Activated naive CD4-positive, alpha-beta T cell treated with anti-CD3 and anti-CD28 coated beads, Interleukin-2, amount 50 U/mL, for 16 hours (primary cell): ENCODE measurements at places on chromosomes 2 and 18.

GRCh38 chr2:128317181-128317898, 1.3 kb downstream of the HS6ST1 start:
- DNase-seq: peak; percentile 55

DNA sequence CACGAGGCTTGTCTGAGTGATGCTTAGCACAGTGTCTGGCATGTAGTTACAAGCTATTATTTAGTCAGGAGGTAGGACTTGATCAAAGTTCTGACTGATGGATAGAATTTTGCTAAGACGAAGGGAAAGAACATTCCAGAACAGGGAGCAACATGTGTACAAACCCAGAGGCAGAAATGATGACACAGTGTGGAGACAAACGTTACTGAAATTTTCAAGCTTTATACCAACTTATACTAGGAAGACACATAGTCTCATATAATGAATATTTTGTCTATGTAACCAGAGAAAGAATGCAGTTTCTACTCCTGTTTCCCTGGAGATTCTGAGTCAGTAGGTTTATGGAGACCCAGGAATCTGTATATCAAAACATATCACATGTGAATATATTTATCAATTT, 123.4 kb downstream of the FAM124B start:
- no peak for DNase-seq

- DNase-seq: no peak
Measured at GRCh38 chr2:46050027-46050426, 247.2 kb upstream of the EPAS1 start.

- DNase-seq: no peak
Measured at GRCh38 chr2:23269747-23270146, 115.2 kb upstream of the KLHL29 start.

DNA sequence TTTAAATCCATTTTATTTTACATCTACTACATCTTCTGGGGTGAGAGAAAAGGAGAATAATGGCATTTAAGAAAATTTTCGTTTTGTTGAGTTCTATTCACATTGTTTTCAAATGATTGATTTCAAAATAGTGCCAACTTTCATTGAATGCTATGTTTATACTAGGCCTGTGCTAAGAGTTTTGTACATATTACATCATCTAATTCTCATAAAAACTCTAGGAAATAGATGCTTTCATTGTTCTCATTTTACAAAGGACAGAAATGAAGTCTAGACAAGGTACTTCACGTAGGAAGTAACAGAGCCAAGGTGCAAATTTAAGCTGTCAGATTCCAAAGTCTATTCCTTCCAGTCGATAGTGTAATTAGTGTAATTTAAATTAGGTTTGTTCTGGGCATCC, 402.8 kb upstream of the UBE2E3 start:
- no peak for DNase-seq

DNA sequence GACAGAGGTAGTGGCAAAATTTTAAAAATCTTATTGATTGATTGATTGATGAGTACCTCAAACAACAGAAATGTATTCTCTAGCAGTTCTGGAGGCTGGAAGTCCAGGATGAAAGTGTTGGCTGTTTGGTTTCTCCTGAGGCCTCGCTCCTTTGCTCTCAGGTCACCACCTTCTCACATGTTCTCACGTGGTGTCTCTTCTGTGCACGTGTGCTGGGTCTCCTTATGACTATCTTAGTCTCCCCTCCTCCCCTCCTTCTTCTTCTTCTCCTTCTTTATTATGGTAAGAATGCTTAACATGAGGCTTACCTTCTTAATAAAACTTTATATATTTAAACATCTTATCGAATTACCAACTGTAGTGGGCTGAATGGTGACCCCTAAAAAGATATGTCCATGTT, 446.0 kb upstream of the SPHKAP start:
- no peak for DNase-seq

- DNase-seq: no peak
Measured at GRCh38 chr18:56515522-56515921, 122.9 kb downstream of the TXNL1 start.

- DNase-seq: no peak
Measured at GRCh38 chr2:235066895-235067294, 115.1 kb downstream of the SH3BP4 start.

- DNase-seq: no peak
Measured at GRCh38 chr2:74249406-74250122, 51.1 kb downstream of the MTHFD2 start.
